Choroid plexus epithelial cell (primary cell): ENCODE measurements at places on chromosomes 5 and 9.
A peak's percentile ranks its signal among the peaks of the same experiment; 100 is the strongest.

- DNase-seq: peak; percentile 93
Measured at GRCh38 chr5:128196791-128197190, 113.2 kb downstream of the SLC12A2 start.

DNA sequence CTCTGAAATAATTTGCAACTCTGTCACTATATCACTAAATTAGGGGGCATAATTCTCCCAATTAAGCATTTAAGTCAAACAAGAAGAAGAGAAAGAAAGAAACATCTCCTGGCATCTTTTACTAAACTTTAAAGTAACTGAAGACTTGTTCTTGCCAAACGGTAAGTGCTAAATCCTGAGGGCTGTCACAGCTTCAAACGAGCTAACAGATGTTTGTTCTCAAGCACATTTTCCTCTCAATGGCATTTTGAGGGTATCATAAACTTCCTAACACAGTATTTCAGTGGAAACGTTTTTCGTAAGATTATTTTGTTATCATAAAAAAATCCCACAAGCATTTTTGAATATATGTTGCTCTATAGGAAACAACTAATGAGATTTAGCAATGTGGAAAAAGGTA is 169.5 kb upstream of the TAS2R1 start:
- no peak for DNase-seq

- no peak for DNase-seq
Measured at GRCh38 chr9:126698756-126699155, 85.0 kb downstream of the LMX1B start.

- DNase-seq: peak; percentile 38
Measured at GRCh38 chr5:171419688-171420430, 412 bp downstream of the FGF18 start.

- DNase-seq: no peak
Measured at GRCh38 chr9:10259668-10260067, 353.1 kb downstream of the PTPRD start.

- DNase-seq: peak; percentile 86
Measured at GRCh38 chr5:138706655-138707480, 46.4 kb upstream of the CTNNA1 start.

GRCh38 chr9:106958955-106959657 is 96.1 kb downstream of the ZNF462 start:
- DNase-seq: no peak

DNA sequence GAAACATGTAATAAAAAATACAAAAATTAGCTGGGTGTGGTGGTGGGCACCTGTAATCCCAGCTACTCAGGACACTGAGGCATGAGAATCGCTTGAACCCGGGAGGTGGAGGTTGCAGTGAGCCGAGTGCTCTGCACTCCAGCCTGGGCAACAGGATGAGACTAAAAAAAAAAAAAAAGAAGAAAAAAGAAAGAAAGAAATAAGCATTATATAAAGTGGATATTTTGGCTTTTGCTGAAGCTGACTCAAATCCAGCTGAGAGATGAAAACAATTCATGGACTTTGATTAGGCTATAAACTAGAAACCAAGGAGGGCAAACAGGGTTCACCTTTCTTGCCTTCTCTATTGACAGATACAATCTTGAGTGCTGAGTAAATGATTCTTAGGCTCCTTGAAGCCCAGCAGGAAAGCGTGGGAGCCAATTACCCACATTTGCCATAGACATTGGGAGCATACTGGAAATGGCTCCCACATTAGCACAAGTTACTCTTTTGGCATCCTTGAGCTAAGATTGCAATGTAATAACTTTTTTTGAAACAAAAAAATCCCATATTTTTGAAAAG is 2.4 kb upstream of the BTF3 start:
- DNase-seq: no peak

DNA sequence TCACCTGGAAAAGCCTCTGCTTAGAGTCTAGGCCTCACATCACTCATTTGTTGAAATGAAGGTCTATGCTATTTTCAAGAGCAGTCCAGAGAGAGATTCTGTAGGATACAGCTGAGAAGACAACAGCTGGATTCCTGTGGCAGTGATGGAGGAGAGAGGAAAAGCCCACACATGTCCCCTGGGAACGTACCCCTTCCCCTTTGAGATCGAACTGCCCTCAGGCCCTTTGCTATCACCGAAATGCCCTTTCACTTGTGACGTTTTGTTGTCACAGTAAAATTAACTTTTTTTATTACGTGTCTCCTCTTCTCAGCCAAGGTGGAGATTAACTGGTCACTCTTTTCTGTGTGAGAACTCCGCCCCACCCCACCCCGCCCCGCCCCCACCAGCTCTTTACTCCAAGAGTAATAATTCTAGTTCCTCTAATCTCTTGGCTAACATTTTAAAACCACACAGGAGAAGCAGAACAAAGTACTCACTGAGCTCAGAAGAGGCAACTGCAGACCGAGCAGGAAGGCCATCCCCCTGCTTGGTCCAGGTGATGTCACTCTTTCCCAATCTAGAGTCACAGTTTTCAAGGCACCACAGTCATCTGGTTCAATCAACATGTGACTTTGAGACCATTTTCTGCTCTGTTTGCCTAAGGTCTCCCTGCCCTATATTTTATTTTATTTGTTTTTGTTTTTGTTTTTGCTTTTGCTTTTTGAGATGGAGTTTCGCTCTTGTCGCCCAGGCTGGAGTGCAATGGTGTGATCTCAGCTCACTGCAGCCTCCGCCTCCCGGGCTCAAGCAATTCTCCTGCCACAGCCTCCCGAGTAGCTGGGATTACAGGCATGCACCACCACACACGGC is 105.6 kb downstream of the SUSD1 start:
- DNase-seq: no peak

DNA sequence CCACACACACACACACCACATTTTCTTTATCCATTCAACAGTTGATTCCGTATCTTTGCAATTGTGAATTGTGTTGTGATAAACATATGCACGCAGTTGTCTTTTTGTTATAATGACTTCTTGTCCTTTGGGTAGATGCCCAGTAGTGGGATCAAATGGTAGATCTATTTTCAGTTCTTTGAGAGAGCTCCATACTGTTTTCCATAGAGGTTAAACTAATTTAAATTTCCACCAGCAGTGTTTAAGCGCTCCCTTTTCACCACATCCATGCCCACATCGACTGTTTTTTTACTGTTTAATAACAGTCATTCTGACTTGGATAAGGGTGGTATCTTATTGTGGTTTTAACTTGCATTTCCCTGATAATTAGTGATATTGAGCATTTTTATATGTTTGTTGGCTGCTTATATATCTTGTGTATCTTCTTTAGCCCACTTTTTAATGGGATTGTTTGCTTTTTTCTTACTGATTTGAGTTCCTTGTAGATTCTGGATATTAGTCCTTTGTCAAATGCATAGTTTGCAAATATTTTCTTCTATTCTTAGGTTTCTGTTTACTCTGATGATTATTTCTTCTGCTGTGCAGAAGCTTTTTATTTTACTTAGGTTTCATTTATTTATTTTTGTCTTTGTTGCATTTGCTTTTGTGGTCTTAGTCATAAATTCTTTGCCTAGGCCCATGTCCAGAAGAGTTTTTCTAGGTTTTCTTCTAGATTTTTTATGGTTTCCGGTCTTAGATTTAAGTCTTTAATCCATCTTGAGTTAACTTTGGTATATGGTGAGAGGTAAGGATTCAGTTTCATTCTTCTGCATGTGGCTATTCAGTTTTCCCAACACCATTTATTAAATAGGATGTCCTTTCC is 82.4 kb downstream of the SH3RF2 start:
- no peak for DNase-seq

DNA sequence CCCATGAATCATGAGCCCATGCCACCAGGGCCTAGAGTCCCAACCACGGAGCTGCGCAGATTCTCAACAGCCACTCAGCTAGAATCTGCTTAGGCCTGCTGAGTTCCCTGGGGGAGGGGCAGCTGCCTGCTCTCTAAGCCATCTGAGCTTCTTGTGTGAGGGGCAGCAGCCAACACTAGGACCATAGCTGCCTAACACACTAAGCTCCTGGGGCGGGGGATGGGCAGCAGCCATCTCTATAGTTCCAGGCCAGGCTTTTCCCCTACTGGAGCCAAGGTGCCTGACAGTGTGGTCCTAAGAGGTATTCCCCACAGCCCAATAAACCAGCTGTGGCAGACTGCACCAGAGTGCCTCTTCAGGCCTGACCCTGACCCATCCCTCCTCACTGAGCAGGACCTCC is 255.9 kb upstream of the ACO1 start:
- no peak for DNase-seq

DNA sequence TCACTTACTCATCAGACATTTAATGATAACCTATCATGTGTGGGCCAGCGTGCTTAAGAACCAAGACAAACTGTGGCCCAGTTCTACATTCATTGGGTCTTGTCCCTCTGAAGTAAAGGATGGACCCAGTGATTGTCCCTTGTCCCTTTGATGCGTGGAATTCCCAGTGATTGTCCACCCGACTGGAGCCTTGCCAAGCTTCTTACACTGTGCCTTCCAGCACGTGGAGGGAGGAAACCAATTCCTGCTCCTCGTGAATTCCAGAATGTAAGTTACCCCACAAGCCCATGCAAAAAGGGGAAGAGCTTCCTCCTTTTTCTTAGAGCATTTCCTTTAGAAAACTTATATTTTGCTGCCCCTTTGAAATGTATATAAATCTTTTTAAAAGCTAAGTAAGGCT is 7.9 kb downstream of the CKMT2 start:
- DNase-seq: no peak

DNA sequence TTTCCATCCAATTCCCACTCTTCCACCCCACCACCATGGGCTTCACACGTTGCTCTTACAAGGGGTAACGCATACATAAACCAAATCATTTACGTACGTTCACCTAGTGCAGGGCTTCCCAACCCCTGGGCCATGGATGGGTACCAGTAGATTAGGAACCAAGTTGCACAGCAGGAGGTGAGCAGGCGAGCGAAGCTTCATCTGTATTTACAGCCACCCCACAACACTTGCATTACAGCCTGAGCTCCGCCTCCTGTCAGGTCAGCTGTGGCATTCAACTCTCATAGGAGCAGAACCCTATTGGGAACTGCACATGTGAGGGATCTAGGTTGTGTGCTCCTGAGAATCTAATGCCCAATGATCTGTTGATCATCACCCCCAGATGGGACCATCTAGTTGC is 82.3 kb downstream of the CEMIP2 start:
- no peak for DNase-seq

- DNase-seq: no peak
Measured at GRCh38 chr9:7454624-7455023, 345.0 kb downstream of the DMAC1 start.

GRCh38 chr9:107949061-107949460 is 459.5 kb upstream of the KLF4 start:
- no peak for DNase-seq

- DNase-seq: no peak
Measured at GRCh38 chr5:142952229-142952628, 182.1 kb downstream of the ARHGAP26 start.

GRCh38 chr5:141740885-141741284 is 58.9 kb upstream of the ARAP3 start:
- no peak for DNase-seq

DNA sequence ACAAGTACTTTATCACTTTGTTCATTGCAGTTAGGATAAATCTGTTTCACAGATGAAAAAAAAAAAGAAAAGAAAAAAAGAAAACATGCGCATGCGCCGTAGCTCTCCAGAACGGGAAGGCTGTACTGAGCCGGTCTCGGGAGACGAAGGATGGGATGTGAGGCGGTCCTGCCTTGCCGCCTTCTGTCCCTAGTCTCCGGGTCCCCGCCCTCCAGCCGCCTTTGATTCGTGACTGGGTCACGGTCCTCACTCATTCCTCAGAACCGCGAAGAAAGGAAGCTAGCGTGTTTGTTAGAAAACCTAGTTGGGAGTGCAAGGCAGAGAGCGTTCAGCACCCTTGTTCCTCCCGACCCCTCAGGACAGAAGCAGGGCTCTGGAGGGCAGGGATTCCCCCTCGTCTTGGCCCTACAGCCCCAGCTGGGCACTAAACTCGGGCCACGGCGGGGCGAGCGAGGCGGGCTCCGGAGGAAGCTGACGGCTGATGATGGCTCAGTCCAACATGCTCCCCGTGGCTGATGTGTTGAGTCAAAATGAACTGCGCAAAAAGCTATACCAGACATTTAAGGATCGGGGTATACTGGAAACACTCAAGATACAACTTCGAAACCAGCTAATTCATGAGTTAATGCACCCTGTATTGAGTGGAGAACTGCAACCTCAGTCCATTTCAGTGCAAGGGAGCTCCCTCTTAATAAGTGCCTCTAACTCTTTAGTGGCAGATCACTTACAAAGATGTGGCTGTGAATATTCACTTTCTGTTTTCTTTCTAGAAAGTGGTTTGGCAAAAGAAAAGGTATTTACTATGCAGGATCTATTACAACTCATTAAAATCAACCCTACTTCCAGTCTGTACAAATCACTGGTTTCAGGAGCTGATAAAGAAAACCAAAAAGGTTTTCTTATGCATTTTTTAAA is 40.0 kb downstream of the CPLANE1 start:
- DNase-seq: peak; percentile 43
